ENCODE measurements at places on chromosomes 4 and X.

DNA sequence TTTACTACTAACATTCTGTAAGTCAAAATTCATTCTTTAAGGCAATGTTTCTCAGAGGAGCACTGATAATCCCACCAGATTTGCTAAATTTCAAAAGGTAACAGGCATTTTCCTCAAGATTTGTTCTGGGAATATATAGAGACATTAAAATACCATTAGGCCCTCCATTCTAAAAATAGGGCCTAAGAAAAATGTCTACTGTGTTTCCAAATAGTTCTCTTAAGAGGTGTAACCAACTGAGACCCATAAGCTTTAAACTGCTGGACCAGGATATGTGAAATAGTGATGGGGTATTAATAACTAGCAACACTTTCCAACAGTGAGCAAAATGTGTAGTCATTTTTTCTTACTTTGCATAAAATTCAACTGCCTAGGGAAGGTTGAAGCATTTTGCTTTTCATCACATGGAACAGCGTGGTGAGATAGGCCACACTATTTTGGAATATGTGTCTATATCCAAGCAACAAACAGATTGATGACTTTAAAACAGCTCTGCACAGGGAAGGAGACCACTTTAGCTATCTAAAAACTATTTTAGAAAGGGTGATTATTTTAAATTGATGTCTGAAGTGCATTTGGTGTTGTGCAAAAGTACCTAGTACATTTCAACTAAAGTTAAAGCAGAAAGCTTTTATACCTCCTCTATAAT lies 89.9 kb downstream of the CORIN start:
- no peak for DNase-seq

- no peak for DNase-seq
Measured at GRCh38 chr4:118270492-118270891, 82.3 kb downstream of the PRSS12 start.

DNA sequence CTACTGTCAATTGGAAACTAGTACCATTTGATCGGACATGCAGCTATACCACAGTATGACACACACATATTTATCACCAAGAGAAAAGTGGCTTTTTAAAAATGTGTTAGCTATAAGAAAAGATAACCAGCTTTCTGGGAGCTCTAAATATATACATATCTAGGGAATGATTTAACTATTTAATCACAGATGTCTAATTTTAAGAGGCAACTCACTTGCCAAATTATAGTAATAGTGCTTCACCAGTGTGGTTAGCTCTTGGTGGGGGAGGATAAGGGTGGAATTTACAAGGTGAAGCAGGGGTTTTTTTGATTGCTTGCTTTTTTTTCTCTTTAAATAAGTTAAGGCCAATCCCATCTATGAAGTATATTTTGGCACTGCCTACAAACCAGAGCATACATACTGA lies 547.7 kb upstream of the DIPK2B start:
- DNase-seq, result no peak

- DNase-seq, result no peak
Measured at GRCh38 chr4:94558392-94558904, 106.7 kb downstream of the PDLIM5 start.

DNA sequence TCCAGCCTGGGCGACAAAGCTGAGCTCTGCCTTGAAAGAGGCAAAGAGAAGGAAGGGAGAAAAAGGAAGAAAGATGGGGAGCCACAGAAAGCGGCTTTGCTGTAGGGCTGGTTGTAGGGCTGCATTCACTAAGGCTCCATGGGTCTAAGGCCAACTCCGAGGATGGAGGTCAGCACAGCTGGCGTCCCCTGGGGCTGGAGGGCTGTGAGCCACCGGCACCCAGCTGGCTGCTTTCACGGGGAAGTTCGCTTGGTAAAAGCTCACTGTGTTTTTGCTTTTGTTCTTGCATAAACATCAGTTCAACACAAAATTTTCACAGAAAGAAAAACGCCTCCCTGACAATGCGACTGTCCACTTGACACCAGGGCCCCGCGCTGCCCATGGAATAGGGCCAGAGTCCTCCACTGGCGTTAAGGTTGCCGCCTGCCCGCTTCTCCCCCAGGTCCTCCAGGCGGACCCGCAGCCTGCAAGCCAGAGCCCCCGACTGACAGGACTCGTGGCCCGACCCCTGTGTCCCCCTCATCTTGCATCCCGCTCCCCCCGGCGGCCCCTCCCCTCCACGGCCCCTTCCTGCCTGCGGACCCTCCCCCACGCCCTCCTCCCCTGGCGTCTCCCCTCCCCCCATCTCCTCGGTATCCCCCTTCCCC lies 1.1 kb downstream of the RNF212 start:
- no peak for DNase-seq

DNA sequence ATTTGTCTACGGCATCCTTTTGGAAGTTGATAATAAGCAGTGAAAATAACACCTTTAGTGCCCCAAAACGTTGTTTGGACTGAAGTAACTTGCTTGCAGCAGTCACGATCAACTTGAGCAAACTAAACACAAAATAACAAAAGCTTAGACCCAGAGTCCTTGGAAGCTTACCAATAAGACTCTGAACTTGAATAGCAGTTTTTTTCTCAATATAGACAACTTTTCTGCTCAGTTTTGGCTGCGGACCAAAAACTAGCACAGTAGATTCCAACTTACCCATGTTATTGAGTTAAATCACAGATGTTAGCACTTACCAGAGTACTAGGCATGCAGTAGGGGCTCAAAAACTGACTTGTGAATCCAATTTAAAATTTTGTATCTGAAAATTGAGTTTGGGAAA lies 746.9 kb downstream of the PCDH19 start:
- no peak for DNase-seq

GRCh38 chr4:39970671-39971640 lies 6.8 kb downstream of the PDS5A start:
- DNase-seq, result no peak

DNA sequence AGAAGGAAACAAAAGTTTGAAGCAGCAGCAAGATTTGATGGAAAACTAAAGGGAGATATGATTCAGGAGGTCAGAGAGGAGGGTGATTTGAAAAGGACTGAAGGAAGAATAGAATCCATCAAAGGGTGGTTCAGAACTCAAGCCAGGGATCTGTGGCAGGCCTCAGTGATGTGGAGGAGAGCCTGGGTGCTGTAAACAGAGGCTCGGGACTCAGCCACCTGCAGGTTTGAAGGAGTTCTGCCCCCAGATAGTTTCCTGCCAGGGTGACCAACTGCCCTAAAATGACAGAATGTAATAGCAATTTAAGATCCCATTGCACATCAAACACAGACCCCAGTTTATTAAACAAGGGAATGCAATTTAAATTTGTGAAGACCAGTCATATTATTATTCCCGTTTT lies 204.0 kb upstream of the FAT1 start:
- no peak for DNase-seq

DNA sequence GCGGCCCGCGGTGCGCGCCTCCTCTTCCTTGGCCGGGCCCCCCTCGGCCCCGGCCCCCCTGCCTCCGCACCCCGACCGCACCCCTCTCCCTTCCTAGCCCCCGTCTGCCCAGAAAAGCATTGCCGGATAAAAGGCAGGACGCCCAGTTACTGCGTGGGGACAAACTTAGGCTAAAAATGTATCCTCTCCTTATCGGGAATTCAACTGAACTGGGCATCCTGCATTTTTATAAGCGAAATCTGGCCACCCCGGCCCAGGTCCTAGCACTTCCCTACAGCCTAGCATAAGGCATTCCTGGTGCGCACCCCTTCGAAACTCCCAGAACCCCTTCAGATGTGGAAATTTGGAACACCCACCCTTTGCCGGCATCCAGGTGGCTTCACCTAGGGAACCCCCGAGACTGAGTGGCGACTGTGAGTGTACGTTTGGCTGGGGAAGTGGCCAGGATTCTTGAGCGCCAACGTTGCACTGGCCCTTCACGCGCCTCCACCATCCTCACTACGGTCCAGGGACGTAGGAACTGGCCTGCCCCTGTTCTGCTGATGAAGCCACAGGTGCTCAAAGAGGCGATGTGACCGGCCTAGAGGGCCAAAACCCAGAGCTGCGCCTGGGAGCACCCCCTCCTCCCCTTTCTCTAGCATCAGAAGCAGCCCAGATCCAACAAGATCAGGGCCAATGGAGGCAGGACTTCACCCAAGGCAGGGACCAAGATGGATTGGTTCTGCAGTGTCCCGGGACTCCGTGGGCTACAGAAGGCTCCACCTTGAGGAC lies 5.7 kb upstream of the RNF4 start:
- DNase-seq, result no peak

DNA sequence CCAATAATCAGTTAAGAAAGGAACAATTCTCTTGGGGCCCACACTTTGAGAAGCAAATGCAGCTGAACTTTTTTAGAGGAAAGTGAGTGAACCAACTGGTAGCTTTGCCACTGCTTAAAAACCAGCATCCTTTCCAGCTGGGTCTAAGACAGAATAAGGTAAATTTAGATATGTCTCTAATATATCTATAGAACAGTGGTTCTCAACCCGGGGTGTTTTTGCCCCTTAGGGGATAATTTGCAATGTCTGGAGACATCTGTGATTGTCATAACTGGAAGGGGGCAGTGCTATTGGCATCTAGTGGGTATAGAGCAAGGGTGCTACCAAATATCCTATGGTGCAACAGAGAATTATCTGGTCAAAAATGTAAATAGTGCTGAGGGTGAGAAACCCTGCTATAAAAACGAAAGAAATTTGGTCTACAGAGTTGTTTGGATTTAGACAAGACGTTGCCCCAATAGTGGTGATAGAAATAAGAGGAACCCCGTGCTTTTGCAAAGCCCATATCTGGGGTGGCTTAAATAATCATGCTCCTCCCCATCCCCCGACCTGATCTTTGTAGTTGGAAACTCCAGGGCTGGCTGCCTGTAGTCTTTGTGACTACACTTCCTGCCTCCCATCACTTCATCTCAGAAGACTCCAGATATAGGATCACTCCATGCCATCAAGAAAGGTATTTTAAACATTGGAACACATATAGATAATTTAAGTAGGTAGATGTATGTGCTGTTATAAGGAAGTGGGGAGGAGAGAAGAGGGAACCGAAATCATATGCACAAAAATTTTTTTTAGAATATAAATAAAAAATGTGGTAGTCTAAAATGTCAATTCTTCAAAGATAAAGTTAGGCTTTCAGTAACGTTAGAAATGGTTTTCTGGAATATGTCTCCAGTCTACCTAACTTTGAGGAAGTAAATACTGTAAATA lies at the start of gene TLR7:
TLR7 (plus strand) TSS at position 622 of the 927 bp plus-strand sequence. CDS start 507 bp downstream, outside the sequence.
- no peak for DNase-seq

GRCh38 chr4:145703850-145704497 lies 24.0 kb downstream of the C4orf51 start:
- no peak for DNase-seq

DNA sequence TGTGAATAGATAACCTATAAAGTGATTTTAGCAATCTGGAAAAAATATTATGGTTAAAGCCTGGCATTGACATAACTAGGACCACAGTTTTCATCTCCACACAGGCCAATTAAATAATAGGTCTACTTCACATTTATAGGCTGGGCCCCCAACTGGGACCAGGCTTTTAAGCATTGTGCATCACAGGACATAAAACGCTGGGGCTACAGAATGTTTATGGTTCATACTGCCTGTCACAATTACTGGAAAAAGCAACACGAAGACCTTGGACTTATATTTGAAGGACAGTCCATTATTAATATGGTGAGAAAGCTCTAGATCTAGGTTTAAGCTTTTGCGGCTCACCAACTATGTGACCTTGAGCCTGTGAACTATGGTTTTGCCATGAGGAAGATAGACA lies 94.2 kb downstream of the MFAP3L start:
- no peak for DNase-seq

GRCh38 chrX:39516427-39516841 lies 581.3 kb downstream of the BCOR start:
- no peak for DNase-seq

GRCh38 chr4:76238236-76238635 lies 13.3 kb upstream of the FAM47E start:
- no peak for DNase-seq

- DNase-seq, result no peak
Measured at GRCh38 chrX:16771483-16772398, 14.5 kb upstream of the TXLNG start.

DNA sequence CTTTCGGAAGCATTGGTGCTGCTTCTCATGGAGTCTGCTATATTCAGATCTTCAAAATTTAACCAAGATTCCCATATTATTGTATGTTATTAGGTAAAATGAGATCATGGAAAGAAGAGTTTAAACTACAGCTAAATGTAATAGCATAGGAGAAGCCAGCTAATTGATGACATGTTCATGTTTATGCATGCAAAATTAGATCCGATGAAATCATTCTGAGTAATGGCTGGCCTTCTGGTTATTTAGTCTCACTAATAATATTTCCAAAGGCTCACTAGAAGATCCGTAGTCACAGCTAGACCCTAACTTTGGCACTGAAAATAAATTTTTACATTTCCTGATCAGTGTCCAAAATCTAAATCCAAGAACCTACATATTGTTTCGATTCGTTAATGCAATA lies 19.8 kb upstream of the PHKA2 start:
- no peak for DNase-seq

DNA sequence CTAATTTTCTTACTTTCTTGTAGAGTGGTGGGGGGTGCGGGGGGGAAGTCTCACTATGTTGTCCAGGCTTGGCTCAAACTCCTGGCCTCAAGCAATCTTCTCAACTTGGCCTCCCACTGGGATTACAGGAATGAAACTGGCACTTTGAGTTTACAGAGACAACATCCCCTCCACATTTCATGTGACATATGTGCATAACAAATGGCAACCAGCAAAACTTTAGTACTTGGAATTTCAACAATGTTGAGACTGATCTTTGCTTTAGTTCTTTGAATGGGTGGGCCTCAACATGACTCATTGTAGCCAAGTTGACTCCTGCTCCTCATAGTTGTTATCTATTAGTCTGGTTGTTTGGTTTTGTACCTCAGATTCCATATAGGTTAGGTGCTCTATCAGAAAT lies 11.4 kb upstream of the FMR1 start:
- DNase-seq, result no peak

DNA sequence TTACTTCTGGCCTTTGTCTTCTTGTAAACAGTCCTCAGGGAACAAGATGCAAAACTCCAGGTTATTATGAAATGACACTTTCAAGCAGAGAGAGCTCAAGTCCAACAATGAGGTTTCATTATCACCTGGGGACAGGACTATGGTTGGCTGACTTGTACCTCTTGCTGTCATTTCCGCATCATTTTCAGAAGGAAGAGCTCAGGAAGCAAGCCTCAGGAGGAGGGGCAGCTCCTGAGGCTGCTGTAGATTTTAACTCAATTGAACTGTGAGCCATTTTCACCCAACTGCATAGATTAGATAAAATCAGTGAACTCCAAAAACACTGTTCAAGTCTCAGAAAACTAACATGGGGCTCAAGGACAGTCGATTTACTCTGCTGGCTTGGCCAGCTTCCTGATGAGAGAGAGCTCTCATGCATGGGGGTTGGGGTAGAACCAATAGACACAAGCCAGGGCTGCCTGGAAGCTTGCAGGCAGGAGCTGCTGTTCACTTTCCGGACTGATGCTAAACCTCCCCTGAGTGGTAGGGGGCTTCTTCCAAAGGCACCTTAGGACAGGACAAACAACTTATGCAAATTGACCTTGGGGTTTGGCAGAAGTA lies 23.6 kb downstream of the TMEM255A start:
- DNase-seq, result no peak

DNA sequence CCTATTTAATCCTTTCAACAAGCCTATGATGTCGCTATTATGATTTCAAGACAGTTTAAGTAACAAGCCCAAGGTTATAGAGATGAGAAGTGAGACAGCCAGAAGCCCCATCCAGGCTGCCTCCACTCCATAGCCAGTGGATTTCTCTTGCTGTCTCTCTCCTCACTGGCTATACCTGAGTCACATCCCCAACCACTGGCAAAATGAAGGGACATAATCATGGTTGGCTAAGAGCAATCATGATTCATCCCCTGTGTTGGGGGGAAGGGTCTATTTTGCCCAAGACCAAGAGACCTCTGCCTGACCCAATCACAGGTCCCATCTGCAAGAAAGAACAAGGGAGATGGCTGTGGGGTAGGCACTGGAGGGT lies 334.9 kb upstream of the GATB start:
- no peak for DNase-seq

- DNase-seq, result no peak
Measured at GRCh38 chrX:45524805-45525204, 324.1 kb upstream of the DIPK2B start.
